ENCODE measurements at places on chromosomes 2 and 18. TPM values are rescaled to one million over a fixed set of nuclear protein-coding genes. Genes with fewer than 3 reads are reported as not detected.

GRCh38 chr2:224982226-224982625 is 60.0 kb downstream of the DOCK10 start:
- no peak for DNase-seq

DNA sequence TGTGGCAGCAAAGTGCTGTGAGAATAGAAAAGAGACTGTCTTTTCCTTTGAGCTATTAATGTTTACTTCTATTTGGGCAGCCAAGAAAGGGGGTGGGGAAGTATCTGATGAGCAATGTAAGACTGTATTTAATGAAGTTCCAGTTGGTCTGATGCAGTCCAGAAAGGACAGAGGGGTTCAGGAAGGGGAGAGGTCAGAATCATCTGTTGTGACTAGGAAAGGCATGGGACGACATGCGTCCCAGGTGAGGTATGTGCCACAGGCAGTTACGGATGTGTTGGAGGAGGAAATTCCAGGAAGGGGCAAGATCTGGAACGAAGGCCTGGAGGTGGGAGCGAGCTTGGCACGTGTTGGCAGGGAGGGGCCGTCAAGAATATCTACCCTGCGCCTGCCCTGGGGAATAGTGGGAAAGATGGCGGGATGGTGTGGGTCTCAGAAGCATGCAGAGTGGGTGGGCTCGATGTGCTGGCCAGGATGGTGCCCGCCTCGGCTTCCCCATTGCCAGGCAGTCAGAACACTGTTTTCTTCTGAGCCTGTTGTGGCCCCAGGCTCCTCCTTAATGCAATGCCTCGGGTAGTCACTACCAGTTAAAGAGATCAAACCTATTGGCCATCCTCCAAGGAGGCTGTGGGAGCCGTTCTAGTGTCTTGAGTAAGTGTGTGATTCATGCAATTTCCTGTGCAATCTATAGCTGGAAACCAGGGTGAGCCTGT is 57.8 kb upstream of the TXNDC2 start:
- DNase-seq: no peak

The MAB21L4 gene
- total RNA-seq: 13.5 TPM

DNA sequence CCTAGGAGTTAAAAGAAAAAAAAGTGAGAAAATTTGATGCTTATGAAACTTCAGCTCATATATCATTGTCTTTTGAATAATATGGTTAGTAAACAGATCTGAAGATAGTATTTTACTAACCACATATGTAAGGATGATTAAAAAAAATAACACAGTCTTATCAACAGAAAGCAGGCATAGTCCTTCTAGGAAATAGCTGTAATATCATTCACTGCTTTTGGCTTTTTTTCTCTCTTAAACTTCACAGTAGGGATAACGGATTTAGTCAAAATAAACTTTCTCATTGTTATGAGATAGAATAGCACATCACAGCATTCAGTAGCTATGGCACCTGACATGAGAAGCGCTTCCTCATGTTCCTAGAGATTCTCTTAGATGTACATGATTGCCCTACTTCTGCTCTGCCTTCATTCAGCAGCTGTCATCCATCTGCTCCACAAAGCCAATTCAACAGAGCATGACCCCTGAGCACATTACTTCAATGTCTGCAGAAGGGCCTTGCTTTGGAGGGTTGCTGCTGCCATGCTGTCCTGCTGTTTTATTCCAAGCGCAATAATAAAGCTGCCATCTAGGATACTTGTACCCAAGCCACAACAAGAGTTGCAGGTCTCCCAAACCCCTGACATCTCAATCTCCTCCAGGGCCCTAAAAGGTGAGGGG is 67.0 kb downstream of the TTC21B start:
- no peak for DNase-seq

The CIB4 gene
- total RNA-seq: not detected

- DNase-seq: no peak
Measured at GRCh38 chr2:236743039-236743920, 173.7 kb downstream of the ACKR3 start.

DNA sequence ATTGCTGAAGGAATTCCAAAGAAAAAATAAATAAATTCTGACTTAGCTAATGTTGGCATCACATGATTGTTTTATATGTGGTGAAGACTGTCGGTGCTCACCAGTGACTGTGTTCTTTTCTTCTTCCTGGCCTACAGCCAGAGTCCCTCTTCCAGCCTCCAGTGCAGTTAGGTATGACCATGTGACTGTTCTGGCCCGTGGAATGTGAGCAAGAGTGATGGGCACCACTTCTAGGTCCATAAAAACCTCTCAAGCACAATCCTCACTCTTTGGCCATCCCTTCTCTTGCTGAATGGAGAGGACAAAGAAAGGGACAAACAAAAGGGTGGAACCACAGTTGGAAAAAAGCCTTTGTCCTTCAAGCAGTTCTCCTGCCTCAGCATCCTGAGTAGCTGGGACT is 39.0 kb upstream of the BMPR2 start:
- no peak for DNase-seq

DNA sequence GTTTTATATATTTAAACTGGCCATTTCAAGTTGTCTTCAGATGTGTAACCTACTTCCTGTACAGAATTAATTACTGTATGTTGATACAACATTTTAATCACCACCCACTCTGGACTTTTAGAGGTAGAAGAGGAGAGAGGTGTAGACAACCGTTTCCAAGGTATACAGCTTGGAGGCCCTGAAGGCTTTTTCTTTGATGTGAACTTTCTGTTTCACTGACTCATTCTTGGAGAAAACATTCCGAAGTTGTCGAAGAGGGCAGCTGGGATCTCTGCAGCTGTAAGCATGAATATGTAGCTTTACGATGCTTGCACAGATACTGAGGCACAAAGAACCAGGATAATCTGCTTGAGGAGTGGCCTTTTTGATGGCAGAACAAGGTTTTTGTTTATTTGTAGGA is 137.0 kb downstream of the NCKAP5 start:
- DNase-seq: no peak

DNA sequence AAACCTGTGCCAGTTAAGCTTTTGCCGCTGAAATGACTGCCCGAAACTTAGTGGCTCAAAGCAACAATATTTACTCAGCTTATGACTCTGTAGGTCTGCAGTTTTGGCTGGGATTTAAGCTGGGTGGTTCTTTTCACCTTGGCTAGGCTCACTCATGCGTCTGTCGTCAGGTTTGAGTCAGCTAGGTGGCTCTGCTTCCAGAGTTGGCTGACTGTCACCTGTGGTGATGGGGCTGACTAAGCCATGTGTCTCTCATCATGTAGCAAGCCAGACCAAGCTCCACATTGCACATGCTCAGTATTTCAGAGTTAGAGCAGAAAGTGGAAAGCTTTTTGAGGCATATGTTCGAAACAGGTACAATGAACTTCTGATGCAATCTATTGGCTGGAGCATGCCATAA is 354.8 kb downstream of the MEIS1 start:
- no peak for DNase-seq

The IL18RAP gene
- not detected for total RNA-seq

- no peak for DNase-seq
Measured at GRCh38 chr2:179424571-179424970, 159.9 kb upstream of the SESTD1 start.

The ID2 gene
- total RNA-seq: 214 TPM

The SCTR gene
- total RNA-seq: not detected

DNA sequence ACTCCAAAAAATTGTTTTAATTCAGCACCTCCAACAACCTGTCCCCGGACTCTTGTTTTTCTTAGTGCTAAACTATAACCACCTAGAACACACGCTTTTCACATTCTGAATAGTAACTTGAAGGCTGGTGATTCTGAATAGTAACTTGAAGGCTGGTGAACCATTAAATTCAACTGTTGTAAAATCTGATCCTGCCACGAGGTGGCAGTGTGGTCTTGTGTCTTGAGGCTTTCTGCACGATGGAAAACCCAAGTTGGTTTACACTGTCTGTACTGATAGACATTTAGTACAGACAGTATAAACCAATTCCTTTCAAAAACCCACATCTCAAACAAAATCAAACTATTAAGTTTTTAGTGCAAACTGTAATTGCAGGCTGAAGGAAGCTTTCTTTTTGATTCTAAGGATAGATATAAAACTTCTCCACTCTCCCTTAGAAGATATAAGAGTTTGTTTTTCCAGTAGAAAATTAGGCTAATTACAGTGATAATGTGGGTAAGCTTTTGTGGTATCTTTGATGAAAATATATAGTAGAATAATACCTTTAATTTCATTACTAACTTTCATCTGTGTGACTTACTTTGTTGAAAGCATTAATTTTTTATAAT is 57.6 kb downstream of the VAPA start:
- peak; percentile 64 for DNase-seq

GRCh38 chr2:187826023-187826422 is 271.8 kb upstream of the TFPI start:
- no peak for DNase-seq

- no peak for DNase-seq
Measured at GRCh38 chr2:109549016-109549590, 64.7 kb downstream of the SEPTIN10 start.

The MYO5B gene
- total RNA-seq: 24.0 TPM

DNA sequence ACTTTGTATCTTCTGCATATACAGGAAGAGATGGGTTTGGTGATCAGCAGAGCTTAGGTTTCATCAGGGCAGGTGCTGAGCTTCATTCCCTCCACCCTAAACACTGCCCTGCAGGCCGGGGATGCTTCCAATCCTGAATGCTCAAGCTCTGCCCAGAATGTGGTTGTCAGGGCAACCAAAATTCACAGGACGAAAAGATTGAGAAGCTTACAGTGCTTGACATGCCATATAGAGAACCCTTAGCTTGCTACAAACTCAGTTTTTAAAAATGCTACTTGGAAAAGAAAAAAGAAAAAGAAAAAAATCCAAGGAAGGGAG is 65.6 kb downstream of the SH3RF3 start:
- DNase-seq: no peak

DNA sequence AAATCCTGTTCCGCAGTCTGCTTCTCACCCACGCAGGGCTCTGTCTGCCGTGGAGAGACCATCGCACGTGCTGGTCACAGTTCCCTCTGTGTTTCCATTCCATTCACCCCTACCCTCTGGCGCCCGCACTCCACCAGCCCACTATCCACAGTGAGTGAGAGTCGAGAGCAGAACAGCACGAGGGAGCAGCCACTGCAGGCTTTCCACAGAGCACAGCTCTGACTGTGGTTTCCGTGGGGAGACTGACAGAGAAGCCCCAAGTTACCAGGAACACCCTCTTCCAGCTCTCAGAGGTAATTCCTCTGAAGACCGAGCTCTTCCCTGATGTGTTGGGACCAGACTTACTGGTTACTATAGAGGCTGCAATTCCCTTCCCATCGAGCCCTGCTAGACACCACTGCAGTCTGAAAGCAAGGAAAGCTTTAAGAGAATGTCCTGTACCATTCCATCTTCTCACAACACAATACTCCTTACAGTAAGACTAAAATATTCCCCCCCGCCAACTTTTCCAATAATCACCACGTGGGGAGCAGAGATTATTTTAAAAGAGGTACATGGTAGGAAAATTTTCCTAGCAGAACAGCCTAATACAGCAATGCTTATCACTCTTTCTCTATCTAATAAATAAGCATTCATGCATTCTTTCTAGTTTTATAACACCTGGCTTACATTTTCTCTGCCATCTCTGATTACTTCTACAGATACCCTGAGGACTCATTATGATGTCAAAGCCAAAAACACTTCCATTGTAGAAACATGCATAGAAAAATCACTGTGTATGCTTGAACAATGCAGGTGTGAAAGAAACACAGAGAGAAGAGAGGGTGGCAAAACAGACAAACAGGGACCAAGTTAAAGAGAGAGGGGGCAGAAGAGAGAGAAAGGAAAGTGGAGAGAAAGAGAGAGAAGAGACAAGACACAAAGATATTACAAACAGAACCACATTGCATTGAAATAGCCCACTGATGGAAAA is 4.7 kb downstream of the MYT1L start:
- DNase-seq: no peak

GRCh38 chr2:44398243-44398897 is 36.6 kb downstream of the CAMKMT start:
- no peak for DNase-seq

The C2orf66 gene
- total RNA-seq: not detected

GRCh38 chr18:29157905-29158304 is 981.0 kb upstream of the CDH2 start:
- DNase-seq: no peak

The GCG gene
- total RNA-seq: not detected

- DNase-seq: peak; percentile 15
Measured at GRCh38 chr2:72104821-72105588, 42.7 kb downstream of the CYP26B1 start.

The B3GNT7 gene
- total RNA-seq: not detected

The RUFY4 gene
- total RNA-seq: not detected

The INHA gene
- total RNA-seq: 4.1 TPM

The IL1R1 gene
- 48.3 TPM for total RNA-seq

The FOXI3 gene
- total RNA-seq: not detected

GRCh38 chr18:60188958-60189357 is 183.6 kb downstream of the MC4R start:
- DNase-seq: no peak

GRCh38 chr2:205936446-205936845 is 149.5 kb downstream of the INO80D start:
- no peak for DNase-seq

- DNase-seq: no peak
Measured at GRCh38 chr18:54378057-54378456, 20.4 kb downstream of the C18orf54 start.

DNA sequence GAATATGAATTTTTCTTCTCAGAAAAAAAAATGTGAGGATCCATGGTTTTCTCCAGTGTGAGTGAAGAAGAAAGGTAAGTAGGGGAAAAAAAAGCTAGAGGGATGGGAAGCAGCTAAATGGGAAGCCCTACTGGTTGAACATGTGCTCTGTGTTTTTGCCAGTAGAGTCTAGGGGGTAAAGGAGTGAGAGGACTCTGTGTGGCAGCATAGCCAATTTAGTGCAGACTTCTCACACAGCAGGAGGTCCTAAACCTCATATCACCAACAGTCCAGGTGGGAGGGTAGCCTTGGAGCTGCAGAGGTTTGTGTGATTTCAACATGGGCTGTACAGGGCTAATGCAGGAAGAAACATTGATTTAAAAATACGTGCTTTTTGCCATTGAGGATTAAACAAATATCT is 334.5 kb upstream of the SPHKAP start:
- no peak for DNase-seq

- no peak for DNase-seq
Measured at GRCh38 chr18:31364190-31364589, 12.4 kb upstream of the DSG4 start.

GRCh38 chr2:193963472-193964119 is 1693.4 kb upstream of the SLC39A10 start:
- peak; percentile 36 for DNase-seq

The SULT1C2 gene
- 10.1 TPM for total RNA-seq

DNA sequence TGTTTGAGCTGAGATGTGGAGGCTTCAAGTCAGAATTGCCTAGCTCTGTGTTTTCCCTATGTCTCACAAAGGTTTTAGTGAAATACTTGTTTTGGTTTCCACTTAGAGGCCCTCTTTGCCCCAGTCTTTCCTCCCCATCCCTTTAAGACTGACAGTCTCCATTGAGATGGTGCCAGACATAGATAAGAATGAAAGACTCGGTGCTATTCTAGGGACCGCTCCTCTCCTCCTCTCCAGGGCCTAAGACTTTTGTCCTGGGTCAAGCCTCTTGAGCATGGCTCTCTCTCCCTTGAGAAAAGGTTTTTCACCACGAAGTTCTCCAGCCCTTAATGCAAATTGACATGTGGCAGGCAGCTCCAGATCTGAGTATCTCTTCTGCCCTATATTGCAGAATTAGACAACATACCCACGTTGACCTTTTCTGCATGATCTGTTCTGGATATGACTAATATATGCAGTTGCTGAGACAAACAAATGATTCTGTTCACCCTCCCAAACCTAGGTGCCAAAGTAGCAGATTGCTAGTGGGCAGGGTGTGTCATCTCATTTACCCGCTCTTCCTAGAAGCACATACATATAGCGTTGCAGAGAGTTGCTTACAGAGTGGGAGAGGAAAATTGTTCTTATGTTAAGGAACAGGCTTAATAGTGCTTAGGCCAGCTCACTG is 47.5 kb upstream of the ACSL3 start:
- no peak for DNase-seq

The ASTL gene
- total RNA-seq: not detected

The BOLL gene
- total RNA-seq: not detected

Measured in HepG2 (cell line).